ENCODE measurements at places on chromosomes 7 and 10.
A peak's percentile ranks its signal among the peaks of the same experiment; 100 is the strongest.

- peak; percentile 20 for DNase-seq
Observed at GRCh38 chr10:118108194-118109026, 61.7 kb upstream of the RAB11FIP2 start.

- no peak for DNase-seq
Observed at GRCh38 chr7:44112997-44113763, 9.0 kb downstream of the AEBP1 start.

DNA sequence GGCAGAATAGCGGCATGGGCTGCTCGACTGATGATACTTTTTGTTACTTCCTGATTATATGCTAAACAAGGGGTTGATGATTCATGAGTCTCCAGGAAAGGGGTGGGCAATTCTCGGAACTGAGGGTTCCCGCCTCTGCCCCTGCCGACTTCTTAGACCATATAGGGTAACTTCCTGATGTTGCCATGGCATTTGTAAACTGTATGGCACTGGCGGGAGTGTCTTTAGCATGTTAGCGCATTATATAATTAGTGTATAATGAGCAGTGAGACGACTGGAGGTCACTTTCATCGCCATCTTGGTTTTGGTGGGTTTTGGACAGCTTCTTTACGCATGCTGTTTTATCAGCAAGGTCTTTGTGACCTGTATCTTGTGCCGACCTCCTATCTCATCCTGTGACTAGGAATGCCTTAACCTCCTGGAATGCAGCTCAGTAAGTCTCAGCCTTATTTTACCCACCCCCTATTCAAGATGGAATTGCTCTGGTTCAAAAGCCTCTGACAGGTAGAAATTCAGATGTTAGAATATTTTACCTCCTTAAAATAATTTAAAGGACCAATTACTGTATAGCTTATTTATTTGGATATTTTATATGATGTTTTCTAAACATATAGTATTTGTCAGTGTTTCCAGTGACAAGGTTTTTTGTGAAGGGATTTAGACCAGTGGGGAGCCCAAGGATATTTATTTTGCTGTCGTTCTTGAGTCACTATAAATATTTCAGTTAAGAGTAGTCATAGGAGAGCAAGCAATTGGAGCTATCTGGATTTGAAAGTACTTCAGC lies 90.1 kb upstream of the PIK3CG start:
- peak; percentile 85 for DNase-seq

- DNase-seq = peak; percentile 14
Observed at GRCh38 chr10:108591417-108591816, 1331.9 kb downstream of the XPNPEP1 start.

GRCh38 chr7:42020061-42020460 lies 216.9 kb downstream of the GLI3 start:
- no peak for DNase-seq

- DNase-seq = no peak
Observed at GRCh38 chr10:132391676-132392020, 5.4 kb upstream of the PWWP2B start.

DNA sequence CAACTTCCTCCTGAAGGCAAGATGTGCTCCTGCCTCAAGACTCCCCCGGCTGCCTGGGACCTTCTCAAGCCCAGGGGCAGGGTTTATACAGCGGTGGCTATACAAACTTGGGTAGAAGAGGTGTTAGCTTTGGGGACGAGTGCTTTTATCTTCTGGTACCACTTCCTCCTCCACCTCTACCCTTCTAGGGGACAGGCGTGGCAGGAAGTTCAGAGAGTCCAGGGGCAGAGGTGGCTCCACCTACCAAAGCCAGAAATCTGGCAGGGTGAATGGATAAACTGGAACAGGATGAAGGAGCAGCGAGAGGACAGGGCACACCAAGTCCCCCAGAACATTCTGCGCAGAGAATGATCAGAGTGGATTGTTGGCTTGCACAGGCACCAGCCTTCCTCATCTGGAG lies 24.0 kb upstream of the TM9SF3 start:
- no peak for DNase-seq

- DNase-seq = no peak
Observed at GRCh38 chr7:90719155-90719554, 123.0 kb downstream of the CDK14 start.

- DNase-seq = no peak
Observed at GRCh38 chr7:122849322-122849956, 36.8 kb downstream of the CADPS2 start.

DNA sequence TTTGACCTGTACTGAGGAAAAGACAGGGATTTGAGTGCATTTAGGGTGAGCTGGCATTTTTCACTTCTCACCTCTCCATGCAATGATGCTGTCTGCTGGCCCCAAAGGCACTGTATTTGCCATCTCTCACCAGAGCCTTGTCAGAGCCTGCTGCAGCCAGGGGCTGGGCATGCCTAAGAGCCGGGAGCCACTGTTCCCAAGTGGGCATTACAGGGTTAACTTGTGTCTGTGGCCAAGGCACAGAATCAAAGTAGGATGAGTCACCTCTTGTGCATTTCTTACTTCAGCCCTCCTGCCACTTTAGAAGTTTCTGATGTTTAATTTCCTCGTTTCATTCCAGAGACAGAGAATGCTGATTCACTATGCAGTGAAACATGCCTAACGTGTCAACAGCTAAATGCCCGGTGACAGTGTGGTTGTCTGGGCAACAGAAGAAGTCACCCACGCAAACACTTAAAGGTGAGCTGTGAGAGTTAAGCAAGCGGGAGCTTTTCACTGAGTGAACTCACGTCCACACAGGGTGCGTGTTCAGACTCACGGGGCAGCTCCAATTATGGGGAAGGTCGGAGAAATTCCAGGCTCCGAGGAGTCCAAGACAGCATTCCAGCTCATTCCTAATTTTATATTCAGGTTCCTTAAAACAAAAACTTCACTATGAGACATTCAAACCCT lies 57.1 kb upstream of the IGFBP3 start:
- DNase-seq = peak; percentile 99

- DNase-seq = no peak
Observed at GRCh38 chr10:101066896-101067355, 5.1 kb downstream of the KAZALD1 start.

- no peak for DNase-seq
Observed at GRCh38 chr10:116850058-116850611, 836 bp downstream of the ENO4 start.

- peak; percentile 92 for DNase-seq
Observed at GRCh38 chr7:2821842-2822507, 22.1 kb downstream of the GNA12 start.

DNA sequence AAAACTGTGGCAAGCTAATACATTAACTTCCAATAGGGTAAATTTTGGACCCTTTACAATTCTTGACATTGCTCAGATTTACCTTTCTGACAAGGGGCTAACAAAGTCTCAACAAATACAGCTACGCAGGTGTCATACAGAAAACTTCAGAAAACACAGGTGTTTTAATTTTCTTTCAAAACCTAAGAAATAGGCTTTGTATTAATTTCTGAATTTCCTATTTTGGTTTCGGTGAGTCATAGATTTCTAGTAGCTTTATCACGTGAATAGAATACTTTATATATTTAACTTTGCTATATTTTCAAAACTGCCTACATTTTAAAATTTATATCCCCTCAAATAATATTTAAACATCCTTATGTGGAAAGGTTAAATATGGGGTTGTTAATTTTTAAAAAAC lies 215.3 kb downstream of the DGKB start:
- DNase-seq = no peak

DNA sequence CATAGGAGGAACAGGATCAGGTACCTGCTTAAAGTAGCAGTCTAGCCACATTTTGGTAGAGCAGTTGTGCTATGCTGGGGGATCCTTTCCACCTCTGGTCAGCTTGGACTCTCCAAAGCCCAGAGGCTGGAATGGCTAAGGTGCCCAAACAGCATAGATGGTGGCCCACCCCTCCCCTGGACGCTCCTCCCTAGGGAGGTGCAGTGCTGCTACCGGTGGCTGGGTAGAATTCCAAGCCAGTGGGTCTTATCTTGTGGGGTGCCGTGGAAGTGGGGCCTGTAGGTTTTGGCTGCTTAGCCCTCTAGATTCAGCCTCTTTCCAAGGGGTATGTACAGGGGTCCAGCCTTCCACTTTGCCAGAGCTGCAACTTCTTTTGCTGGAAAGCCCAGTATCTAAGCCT lies 44.0 kb downstream of the RUNDC3B start:
- no peak for DNase-seq

All from astrocyte (in vitro differentiated cells and primary cell).